Muscle of leg (tissue), 16 donors: ENCODE measurements at places on chromosomes 13 and 19. TPM values are rescaled to one million over a fixed set of nuclear protein-coding genes. Genes with fewer than 3 reads are reported as not detected.

- no peak overlapping the region for H3K27ac ChIP-seq
- no peaks in the 10 kb centered on the region for H3K27me3 ChIP-seq
- no peaks in the 10 kb centered on the region for H3K36me3 ChIP-seq
- H3K4me1 ChIP-seq, result no peaks in the 10 kb centered on the region
- H3K4me3 ChIP-seq, result no peak overlapping the region
- no peak for DNase-seq
Measured at GRCh38 chr13:65966991-65967451, 1263.1 kb downstream of the PCDH9 start.

The LRG1 gene
- 0.18 TPM for total RNA-seq

- no peaks in the 10 kb centered on the region for H3K27me3 ChIP-seq
- H3K36me3 ChIP-seq, result no peaks in the 10 kb centered on the region
- DNase-seq, result no peak
- no peaks in the 10 kb centered on the region for H3K4me1 ChIP-seq
Measured at GRCh38 chr13:67857581-67858310, 627.6 kb upstream of the PCDH9 start.

The ZNF90 gene
- 2.5 TPM for total RNA-seq

- peaks cover 3% of the 10 kb centered on the region for H3K36me3 ChIP-seq
- no peaks in the 10 kb centered on the region for H3K27me3 ChIP-seq
- peak overlapping the region; percentile 78 for H3K27ac ChIP-seq
- H3K4me3 ChIP-seq, result no peak overlapping the region
- peaks cover 41% of the 10 kb centered on the region for H3K4me1 ChIP-seq
- DNase-seq, result peak; percentile 54
Measured at GRCh38 chr19:13881692-13882418, 4.9 kb downstream of the NANOS3 start.

- H3K4me3 ChIP-seq, result no peak overlapping the region
- H3K4me1 ChIP-seq, result no peaks in the 10 kb centered on the region
- H3K27me3 ChIP-seq, result peaks cover 9% of the 10 kb centered on the region
- no peak overlapping the region for H3K27ac ChIP-seq
- DNase-seq, result no peak
- no peaks in the 10 kb centered on the region for H3K36me3 ChIP-seq
Measured at GRCh38 chr13:111634410-111634809, 314.0 kb downstream of the TEX29 start.

DNA sequence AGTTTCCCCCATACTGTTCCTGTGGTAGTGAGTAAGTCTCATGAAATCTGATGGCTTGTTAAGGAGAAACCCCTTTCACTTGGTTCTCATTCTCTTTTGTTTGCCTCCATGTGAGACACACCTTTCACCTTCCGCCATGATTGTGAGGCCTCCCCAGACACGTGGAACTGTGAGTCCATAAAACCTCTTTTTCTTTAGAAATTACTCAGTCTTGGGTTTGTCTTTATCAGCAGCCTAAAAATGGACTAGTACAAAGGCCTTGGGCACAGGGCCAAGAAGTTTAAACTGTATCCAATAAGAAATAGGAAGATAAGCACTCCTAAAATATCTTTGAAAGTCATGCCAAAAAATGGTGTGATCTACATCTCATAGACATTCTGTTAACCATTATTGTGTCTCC is 176.9 kb downstream of the TBC1D4 start:
- H3K4me3 ChIP-seq, result no peak overlapping the region
- no peaks in the 10 kb centered on the region for H3K4me1 ChIP-seq
- H3K27ac ChIP-seq, result no peak overlapping the region
- DNase-seq, result peak; percentile 25
- H3K36me3 ChIP-seq, result no peaks in the 10 kb centered on the region

DNA sequence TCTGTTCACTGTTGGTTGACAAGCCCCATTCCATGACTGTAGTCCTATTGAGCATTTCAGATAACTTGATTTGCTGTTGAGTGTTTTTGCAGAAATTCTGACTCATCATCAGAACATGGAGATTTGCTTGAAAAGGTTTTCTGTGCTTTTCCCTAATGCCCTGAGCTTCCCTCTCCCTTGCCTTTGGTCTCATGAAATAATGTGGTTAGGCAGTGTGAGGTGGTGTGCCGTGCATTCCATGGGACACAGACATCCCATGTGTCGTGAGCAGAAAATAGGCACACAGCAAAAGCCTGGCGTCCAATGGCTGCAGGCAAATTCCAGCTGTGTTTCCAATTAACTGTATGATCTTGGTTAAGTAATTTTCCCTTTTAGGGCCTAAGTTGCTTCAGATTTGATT is 197.4 kb downstream of the DLEU7 start:
- DNase-seq, result no peak
- H3K4me3 ChIP-seq, result no peak overlapping the region
- peaks cover 9% of the 10 kb centered on the region for H3K4me1 ChIP-seq
- H3K36me3 ChIP-seq, result no peaks in the 10 kb centered on the region

The PSG4 gene
- 1.3 TPM for total RNA-seq

The ZNF724 gene
- 6.6 TPM for total RNA-seq

The BRME1 gene
- total RNA-seq, result 2.1 TPM

GRCh38 chr19:47144630-47145029 is 14.0 kb downstream of the SAE1 start:
- peaks cover 11% of the 10 kb centered on the region for H3K4me1 ChIP-seq
- peaks cover 47% of the 10 kb centered on the region for H3K36me3 ChIP-seq
- no peaks in the 10 kb centered on the region for H3K27me3 ChIP-seq
- no peak for DNase-seq

- no peak for DNase-seq
- peak overlapping the region; percentile 59 for H3K4me3 ChIP-seq
- no peak overlapping the region for H3K27ac ChIP-seq
- H3K36me3 ChIP-seq, result no peaks in the 10 kb centered on the region
- peaks cover 45% of the 10 kb centered on the region for H3K4me1 ChIP-seq
- H3K27me3 ChIP-seq, result peaks cover 50% of the 10 kb centered on the region
Measured at GRCh38 chr19:41352279-41352608, 1.5 kb downstream of the TGFB1 start.
